ENCODE measurements at places on chromosomes 5 and 9.
A peak's percentile ranks its signal among the peaks of the same experiment; 100 is the strongest.

- no peak for DNase-seq
These were observed 3.6 kb upstream of the SLC1A3 start for GRCh38 chr5:36602704-36603321.

DNA sequence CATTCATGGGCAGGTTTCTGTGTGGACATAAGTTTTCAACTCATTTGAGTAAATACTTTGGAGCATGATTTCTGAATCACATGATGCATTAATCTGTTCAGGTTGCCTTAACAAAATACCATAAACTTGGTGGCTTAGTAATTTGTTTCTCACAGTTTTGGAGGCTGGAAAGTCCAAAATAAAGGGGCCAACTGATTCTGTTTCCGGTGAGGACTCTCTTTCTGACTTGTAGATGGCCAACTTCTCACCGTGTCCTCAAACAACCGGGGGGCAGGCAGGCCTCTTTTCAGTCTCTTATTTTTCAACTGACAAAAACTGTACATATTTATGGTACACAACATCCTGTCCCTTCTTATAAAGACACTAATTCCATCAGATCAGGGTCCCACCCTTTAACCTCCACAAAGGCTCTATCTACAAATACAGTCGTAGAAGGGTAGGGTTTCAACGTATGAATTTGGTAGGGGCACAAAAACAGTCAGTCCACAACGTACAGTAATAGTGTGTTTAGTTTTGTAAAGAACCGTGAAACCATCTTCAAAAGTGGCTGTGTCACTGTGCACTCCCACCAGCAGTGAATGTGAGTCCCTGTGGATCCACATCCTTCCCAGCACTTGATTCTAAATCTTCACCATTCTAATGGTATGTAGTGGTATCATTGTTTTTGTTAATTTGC is 37.2 kb downstream of the MLLT3 start:
- DNase-seq = no peak

GRCh38 chr5:117131048-117131679 is 556.5 kb upstream of the SEMA6A start:
- no peak for DNase-seq

DNA sequence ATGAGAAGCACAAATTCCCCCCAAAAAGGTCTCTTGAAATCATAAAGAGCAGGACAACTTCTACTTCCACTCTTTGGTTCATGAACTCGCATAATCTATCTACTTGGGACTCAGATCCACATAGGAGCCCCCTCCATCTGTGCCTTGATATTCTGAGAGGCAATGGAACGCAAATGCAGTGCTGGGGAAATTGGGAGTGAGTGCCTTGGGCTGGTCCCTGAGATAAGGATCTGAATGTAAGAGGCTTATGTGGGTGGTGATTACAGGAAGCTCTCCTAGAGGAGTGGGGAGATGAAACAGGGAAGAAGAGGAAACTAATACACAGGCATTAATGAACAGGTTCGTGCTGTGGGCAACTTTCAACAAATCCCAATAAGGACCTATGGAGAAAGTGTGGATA is 285.6 kb downstream of the RASEF start:
- DNase-seq = no peak

GRCh38 chr9:89497978-89498851 is at the start of gene SEMA4D:
TSS of gene SEMA4D (minus strand) at chr9:89498113. CDS start at chr9:89405456, 92,657 bp downstream.
- peak; percentile 25 for DNase-seq

- DNase-seq = no peak
These were observed 35.6 kb downstream of the DAB2IP start for GRCh38 chr9:121686930-121687541.

- DNase-seq = no peak
These were observed 174.8 kb upstream of the TNC start for GRCh38 chr9:115292584-115293279.

GRCh38 chr5:44506561-44506960 is 117.3 kb upstream of the FGF10 start:
- DNase-seq = no peak

- DNase-seq = no peak
These were observed 183.5 kb upstream of the ACO1 start for GRCh38 chr9:32200896-32201295.

- DNase-seq = peak; percentile 89
These were observed 374.3 kb downstream of the EBF1 start for GRCh38 chr5:158725297-158725851.

DNA sequence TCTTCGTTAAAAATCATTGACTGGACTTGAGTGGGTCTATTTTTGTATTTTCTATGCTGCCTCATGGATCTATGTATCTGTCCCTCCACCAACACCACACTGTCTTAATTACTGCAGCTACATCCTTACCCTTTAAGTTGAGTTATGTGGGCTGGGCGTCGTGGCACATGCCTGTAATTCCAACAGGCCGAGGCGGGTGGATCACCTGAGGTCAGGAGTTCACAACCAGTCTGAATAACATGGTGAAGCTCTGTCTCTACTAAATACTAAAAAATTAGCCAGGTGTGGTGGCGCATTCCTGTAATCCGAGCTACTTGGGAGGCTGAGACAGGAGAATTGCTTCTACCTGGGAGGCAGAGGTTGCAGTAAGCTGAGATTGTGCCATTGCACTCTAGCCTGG is 48.2 kb downstream of the XRCC4 start:
- DNase-seq = no peak

- no peak for DNase-seq
These were observed 22.4 kb downstream of the SH3TC2 start for GRCh38 chr5:149040421-149040820.

DNA sequence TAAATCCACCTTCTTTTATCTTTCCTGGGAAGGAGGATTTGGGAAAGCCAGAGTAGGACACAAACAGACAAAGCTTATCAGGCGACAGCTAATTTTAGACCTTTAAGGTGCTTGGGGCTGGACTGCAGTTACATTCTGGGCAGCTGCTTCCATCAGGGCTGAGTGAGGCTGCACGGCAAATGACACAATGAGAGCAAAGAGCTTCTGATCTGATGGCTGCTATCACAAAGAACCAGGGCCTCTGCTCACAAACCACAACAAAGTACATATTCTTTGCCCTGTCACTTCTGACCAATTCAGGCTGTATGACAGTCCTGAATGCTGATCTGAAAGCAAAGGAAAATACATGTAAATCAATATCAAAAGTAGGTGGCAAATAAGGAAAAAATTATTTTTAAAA is 93.1 kb downstream of the MRPS27 start:
- DNase-seq = no peak

- DNase-seq = no peak
These were observed 4.8 kb upstream of the TEX10 start for GRCh38 chr9:100357501-100357900.

- no peak for DNase-seq
These were observed 9.6 kb downstream of the SEC61B start for GRCh38 chr9:99231711-99232110.

- DNase-seq = no peak
These were observed 167.8 kb downstream of the CRB2 start for GRCh38 chr9:123523845-123524244.

- no peak for DNase-seq
These were observed 113.8 kb downstream of the MED27 start for GRCh38 chr9:131965841-131966240.

- no peak for DNase-seq
These were observed 512.1 kb upstream of the MEF2C start for GRCh38 chr5:89395111-89395510.

GRCh38 chr5:107873877-107874276 is 203.1 kb upstream of the EFNA5 start:
- DNase-seq = no peak

DNA sequence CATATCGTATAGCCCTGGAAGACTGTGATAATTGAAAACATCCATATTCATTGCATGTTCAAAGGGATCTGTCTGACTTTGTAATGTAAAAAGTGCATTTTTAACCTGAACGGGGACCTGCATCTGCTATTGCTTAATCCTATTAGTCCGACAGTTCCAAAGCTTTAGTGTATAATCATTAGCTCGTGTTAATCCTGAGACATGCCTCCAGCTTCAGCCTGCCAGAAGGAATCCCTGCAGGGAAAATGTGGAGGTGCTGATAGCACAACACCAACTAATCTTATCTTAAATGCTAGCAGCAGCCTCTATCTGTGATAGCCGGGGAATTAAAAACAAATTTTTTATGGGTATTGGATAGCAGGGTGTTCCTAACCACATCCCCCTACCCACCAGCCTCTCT is 495.2 kb downstream of the TLE4 start:
- DNase-seq = peak; percentile 45
